Body of pancreas (tissue), 4 donors: ENCODE measurements at places on chromosomes 12 and 14. TPM values are rescaled to one million over a fixed set of nuclear protein-coding genes. Genes with fewer than 3 reads are reported as not detected.

CHGA gene
- total RNA-seq: 80.1 TPM

KRT6C gene
- not detected for total RNA-seq

MGST1 gene
- 120 TPM for total RNA-seq

FOXN4 gene
- not detected for total RNA-seq

TMEM30B gene
- 14.5 TPM for total RNA-seq

POTEM gene
- not detected for total RNA-seq

FAM234B gene
- 9.6 TPM for total RNA-seq

TAS2R20 gene
- total RNA-seq: 7.5 TPM

OVCH1 gene
- total RNA-seq: not detected

TBX5 gene
- total RNA-seq: not detected

GRCh38 chr12:85856966-85857365, 17.1 kb upstream of the NTS start:
- DNase-seq: no peak
- no peak overlapping the region for H3K4me3 ChIP-seq
- H3K27ac ChIP-seq: no peak overlapping the region
- no peaks in the 10 kb centered on the region for H3K27me3 ChIP-seq
- H3K4me1 ChIP-seq: no peaks in the 10 kb centered on the region

- no peak overlapping the region for H3K4me3 ChIP-seq
- no peak overlapping the region for H3K27ac ChIP-seq
- H3K27me3 ChIP-seq: no peaks in the 10 kb centered on the region
- H3K36me3 ChIP-seq: no peaks in the 10 kb centered on the region
- peaks cover 8% of the 10 kb centered on the region for H3K4me1 ChIP-seq
These were observed 10.5 kb downstream of the NTF3 start for GRCh38 chr12:5442251-5443006.

DNA sequence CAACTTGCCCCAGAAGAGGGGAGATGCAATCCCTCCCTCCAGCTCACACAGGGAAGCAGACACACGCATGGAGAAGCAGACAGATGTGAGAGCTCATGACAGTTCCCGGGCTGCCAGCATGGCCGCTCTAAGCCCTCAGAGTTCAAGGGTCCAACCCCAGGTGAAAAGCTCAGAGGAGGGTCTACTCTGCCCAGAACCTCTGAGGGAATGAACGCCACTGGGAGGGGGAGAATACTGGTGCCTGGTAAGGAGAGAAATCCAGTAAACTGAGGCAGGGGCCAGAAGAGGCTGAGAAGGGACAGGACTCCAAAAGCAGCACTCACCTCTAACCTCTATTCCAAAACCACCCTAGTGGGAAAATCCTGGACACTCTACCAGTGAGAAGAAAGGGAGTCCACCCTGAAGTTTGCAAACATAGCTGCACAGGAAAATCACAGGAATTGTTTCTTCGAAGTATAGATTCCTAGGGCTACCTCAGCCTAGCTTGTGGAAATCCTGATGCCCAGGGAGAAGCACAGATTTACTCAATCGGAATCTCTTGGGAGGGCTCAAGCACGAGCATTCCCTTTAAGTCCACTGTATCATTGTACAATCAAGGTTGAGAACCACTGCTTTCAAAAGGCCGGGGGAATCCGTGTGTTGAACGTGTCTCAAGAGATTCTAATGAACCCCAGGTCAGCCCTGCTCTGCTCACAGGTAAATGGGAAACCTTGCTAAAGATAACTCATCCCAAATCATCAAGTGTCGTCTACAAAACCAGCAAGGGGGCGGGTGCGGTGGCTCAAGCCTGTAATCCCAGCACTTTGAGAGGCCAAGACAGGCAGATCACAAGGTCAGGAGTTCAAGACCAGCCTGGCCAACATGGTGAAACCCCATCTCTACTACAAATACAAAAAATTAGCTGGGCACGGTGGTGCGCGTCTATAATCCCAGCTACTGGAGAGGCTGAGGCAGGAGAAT, 34.3 kb upstream of the PLEKHG6 start:
- DNase-seq: no peak
- H3K4me1 ChIP-seq: peaks cover 42% of the 10 kb centered on the region
- H3K36me3 ChIP-seq: no peaks in the 10 kb centered on the region

DNA sequence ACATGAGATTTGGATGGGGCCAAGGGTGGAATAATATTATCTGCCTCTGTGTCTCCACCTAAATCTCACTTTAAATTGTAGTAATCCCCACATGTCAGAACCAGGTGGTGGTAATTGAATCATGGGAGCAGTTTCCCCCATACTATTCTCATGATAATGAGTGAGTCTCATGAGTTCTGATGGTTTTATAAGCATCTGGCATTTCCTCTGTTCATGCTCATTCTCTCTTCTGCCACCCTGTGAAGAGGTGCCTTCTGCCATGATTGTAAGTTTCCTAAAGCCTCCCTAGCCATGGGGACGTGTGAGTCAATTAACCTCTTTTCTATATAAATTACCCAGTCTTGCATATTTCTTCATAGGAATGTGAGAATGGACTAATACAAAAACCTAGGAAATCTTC, 29.9 kb downstream of the TSPAN19 start:
- no peaks in the 10 kb centered on the region for H3K27me3 ChIP-seq
- H3K4me3 ChIP-seq: no peak overlapping the region
- peaks cover 17% of the 10 kb centered on the region for H3K4me1 ChIP-seq
- no peak overlapping the region for H3K27ac ChIP-seq

GRCh38 chr14:98218218-98218617, 1053.8 kb downstream of the BCL11B start:
- no peaks in the 10 kb centered on the region for H3K27me3 ChIP-seq
- no peaks in the 10 kb centered on the region for H3K4me1 ChIP-seq
- no peak for DNase-seq
- H3K36me3 ChIP-seq: no peaks in the 10 kb centered on the region
- H3K4me3 ChIP-seq: no peak overlapping the region

GRCh38 chr12:28787151-28787550, 361.9 kb upstream of the FAR2 start:
- no peak for DNase-seq
- H3K27ac ChIP-seq: no peak overlapping the region
- no peaks in the 10 kb centered on the region for H3K4me1 ChIP-seq
- no peaks in the 10 kb centered on the region for H3K36me3 ChIP-seq
- H3K27me3 ChIP-seq: no peaks in the 10 kb centered on the region

- H3K4me1 ChIP-seq: no peaks in the 10 kb centered on the region
- no peaks in the 10 kb centered on the region for H3K36me3 ChIP-seq
- no peak overlapping the region for H3K27ac ChIP-seq
- no peaks in the 10 kb centered on the region for H3K27me3 ChIP-seq
- DNase-seq: no peak
- no peak overlapping the region for H3K4me3 ChIP-seq
These were observed 163.1 kb downstream of the GCH1 start for GRCh38 chr14:54739514-54739913.

DNA sequence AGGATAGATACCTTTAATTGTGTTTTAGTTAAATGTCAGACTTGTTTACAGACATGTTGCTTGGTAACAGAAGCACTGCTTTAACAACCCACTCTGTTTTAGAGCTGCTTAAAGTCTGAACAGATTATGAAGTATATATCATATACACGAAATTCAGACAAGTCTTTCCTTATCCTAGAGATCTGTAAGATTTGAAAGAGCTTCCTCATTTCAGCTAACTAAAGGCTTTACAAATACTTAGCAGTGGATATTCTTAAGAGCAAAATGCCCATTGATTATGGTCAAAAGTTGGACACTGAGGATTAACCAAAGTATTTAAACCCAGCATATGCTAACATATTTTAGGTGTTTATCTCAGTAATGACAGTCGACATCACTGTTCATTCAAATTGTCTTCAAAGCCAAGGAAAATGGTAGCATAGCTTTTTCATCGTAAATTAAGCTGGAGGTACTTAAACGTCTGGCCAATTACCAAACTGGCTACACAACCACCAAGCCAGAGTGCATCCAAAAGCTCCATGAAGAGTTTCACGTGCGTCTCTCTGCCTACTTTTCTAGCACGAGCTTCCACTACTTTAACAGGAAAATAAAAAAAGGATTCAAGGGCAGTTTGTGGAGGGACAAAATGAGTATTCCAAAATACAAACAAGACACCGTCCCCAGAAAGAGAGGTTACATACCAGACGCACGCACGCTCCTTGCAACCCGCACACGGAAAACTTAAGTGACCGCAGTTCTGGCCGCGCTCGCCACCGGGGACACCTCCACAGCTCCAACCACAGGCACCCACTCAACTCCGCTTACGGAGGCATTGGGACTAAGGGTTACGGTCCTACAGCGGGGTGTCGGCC, 565 bp downstream of the CEP83 start:
- H3K4me3 ChIP-seq: peak overlapping the region; percentile 82
- H3K4me1 ChIP-seq: peaks cover 26% of the 10 kb centered on the region
- H3K27ac ChIP-seq: peak overlapping the region; percentile 93
- DNase-seq: peak; percentile 2

DNA sequence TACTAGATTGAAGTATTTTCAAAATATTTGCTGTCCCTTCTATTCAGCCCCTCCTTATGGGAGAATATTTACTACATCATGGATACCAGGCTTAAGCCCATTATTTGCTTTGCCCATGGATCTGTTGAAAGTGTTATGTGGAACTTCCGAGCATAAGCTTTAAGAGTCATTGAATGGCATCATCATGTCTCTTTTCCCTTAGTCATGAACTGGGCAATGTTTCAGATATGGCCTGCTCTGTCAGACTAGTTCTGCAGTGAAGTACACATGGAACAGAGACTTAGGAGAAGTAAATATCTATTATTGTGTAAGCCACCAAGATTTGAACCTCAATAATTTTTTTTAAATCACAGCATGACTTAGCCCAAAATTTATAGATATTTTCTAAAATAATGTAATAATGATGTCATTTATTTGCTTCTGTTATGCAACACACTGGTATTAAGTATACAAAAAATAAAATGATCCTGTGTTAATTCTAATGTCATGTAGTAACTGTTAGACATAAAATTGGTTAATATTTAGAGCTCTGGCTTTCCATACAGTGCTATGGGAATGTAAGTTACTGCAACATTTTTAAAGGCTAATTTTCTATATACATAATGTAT, 1097.3 kb downstream of the SLC16A7 start:
- no peak overlapping the region for H3K4me3 ChIP-seq
- no peaks in the 10 kb centered on the region for H3K36me3 ChIP-seq
- no peak for DNase-seq
- H3K27ac ChIP-seq: no peak overlapping the region

- H3K4me3 ChIP-seq: no peak overlapping the region
- peaks cover 26% of the 10 kb centered on the region for H3K4me1 ChIP-seq
- no peaks in the 10 kb centered on the region for H3K36me3 ChIP-seq
- no peak overlapping the region for H3K27ac ChIP-seq
These were observed 253.8 kb downstream of the RMST start for GRCh38 chr12:97716356-97716755.

GRCh38 chr12:131428091-131428685, 282.7 kb upstream of the SFSWAP start:
- peaks cover 5% of the 10 kb centered on the region for H3K4me1 ChIP-seq
- H3K4me3 ChIP-seq: no peak overlapping the region
- no peak for DNase-seq
- no peaks in the 10 kb centered on the region for H3K27me3 ChIP-seq

GRCh38 chr12:55729819-55730818, 1.3 kb upstream of the CD63 start:
- DNase-seq: peak; percentile 55
- peaks cover 37% of the 10 kb centered on the region for H3K4me1 ChIP-seq
- no peaks in the 10 kb centered on the region for H3K27me3 ChIP-seq

DNA sequence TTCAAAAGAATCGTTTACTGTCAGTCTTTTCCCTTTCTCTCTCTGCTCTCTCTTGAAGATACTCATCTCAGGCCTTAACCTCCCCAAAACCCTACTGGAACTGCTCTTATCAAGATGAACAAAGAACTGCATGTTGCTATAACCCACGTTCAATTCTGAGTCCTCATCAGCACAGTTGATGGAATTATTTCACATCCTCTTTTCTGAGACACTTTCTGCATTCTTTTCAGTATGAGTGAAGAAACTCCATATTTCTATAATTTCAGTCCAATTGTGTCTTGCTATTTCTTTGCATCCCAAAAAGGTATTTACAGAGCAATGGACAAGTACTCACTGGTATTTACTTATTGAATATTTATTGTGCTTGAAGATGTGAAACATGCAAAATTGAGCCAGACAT, 160.1 kb upstream of the CPNE8 start:
- no peaks in the 10 kb centered on the region for H3K36me3 ChIP-seq
- H3K4me3 ChIP-seq: no peak overlapping the region
- H3K4me1 ChIP-seq: no peaks in the 10 kb centered on the region
- H3K27me3 ChIP-seq: no peaks in the 10 kb centered on the region

GRCh38 chr12:106010741-106011140, 128.0 kb downstream of the NUAK1 start:
- no peak for DNase-seq
- no peaks in the 10 kb centered on the region for H3K27me3 ChIP-seq
- no peak overlapping the region for H3K27ac ChIP-seq
- H3K36me3 ChIP-seq: no peaks in the 10 kb centered on the region
- H3K4me1 ChIP-seq: no peaks in the 10 kb centered on the region

- no peak overlapping the region for H3K4me3 ChIP-seq
- DNase-seq: no peak
- peaks cover 32% of the 10 kb centered on the region for H3K4me1 ChIP-seq
These were observed 70.3 kb upstream of the PRMT8 start for GRCh38 chr12:3420693-3421092.

DNA sequence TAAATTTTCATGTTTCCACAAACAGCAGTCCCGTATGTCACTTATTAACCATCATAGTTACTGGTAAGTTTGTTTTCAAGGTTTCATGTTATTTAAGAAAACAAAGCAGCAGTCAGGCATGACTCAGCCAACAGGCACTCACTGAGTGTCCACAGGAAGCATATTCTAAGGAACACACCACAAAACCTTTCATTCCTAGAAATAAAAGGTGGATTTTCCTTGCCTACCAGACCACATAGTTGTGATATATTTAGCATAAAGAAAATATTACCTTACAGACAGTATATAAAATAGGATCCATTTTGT, 143.3 kb upstream of the AVPR1A start:
- no peaks in the 10 kb centered on the region for H3K27me3 ChIP-seq
- peaks cover 7% of the 10 kb centered on the region for H3K4me1 ChIP-seq
- H3K4me3 ChIP-seq: no peak overlapping the region
- H3K36me3 ChIP-seq: no peaks in the 10 kb centered on the region

- no peak overlapping the region for H3K4me3 ChIP-seq
- no peaks in the 10 kb centered on the region for H3K36me3 ChIP-seq
- peak overlapping the region; percentile 85 for H3K27ac ChIP-seq
- no peaks in the 10 kb centered on the region for H3K27me3 ChIP-seq
These were observed 70.0 kb upstream of the DICER1 start for GRCh38 chr14:95227279-95227860.

DNA sequence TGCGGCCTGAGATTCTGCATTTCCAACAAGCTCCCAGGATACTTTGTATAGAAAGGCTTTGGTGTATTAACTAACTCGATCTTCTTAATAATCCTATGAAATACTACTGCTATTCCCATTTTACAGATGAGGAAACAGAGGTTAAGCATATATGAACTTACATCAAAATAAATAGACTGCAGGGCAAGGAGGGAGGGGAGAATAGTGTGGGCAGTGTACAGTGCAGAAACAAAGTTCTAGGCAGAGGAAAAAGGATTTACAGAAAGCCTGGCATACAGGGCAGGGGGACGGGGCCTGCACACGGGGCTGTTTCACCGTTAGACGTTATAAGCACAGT, 19.0 kb downstream of the NINJ2 start:
- no peaks in the 10 kb centered on the region for H3K27me3 ChIP-seq
- peaks cover 24% of the 10 kb centered on the region for H3K4me1 ChIP-seq
- no peak overlapping the region for H3K27ac ChIP-seq
- no peak overlapping the region for H3K4me3 ChIP-seq

- H3K27ac ChIP-seq: no peak overlapping the region
- no peak overlapping the region for H3K4me3 ChIP-seq
- no peaks in the 10 kb centered on the region for H3K36me3 ChIP-seq
- DNase-seq: no peak
- H3K27me3 ChIP-seq: no peaks in the 10 kb centered on the region
- H3K4me1 ChIP-seq: peaks cover 22% of the 10 kb centered on the region
These were observed 6.7 kb upstream of the EML1 start for GRCh38 chr14:99786511-99786989.

- H3K27ac ChIP-seq: no peak overlapping the region
- DNase-seq: no peak
These were observed 290.5 kb downstream of the TMEM132D start for GRCh38 chr12:129613314-129613713.
